Activated CD4-positive, alpha-beta memory T cell treated with anti-CD3 and anti-CD28 coated beads for 36 hours (primary cell): ENCODE measurements at places on chromosomes 13 and 19. TPM values are rescaled to one million over a fixed set of nuclear protein-coding genes. Genes with fewer than 3 reads are reported as not detected.

Gene SIAH3
- total RNA-seq = 0.05 TPM

Gene BST2
- 164 TPM for total RNA-seq

Gene BICRA
- 14.0 TPM for total RNA-seq

Gene KCTD12
- 6.7 TPM for total RNA-seq

Gene MBD3L1
- total RNA-seq = not detected

Gene NLRP5
- total RNA-seq = not detected

Gene SIGLECL1
- total RNA-seq = not detected

Gene HMGB1
- 693 TPM for total RNA-seq

Gene LRP3
- 0.19 TPM for total RNA-seq

Gene CCNA1
- 0.62 TPM for total RNA-seq

Gene ZNF324B
- 7.7 TPM for total RNA-seq

Gene SF3A2
- total RNA-seq = 134 TPM

Gene LILRA1
- total RNA-seq = not detected
